ENCODE measurements at places on chromosomes 3 and 15.

- DNase-seq, result no peak
These were observed 105.3 kb downstream of the CD47 start for GRCh38 chr3:107985496-107985895.

DNA sequence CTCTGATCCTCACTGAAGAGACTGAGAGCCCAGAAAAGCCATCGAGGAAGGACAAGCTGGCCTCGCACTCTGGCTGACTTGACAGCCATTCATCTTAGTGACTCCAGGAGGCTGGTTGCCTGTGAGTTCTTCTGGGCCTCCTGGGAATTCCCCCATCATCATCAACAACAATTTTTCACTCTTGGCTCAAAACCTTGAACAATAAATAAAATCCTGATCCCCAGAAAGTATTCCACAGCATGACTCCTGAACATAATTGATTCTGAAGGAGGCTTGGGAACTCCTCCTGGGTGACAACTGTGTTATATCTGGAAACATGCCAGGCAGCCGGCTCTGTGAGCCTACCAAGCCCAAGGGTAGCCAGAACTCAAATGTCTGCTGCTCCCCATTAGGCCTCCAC lies 188.6 kb downstream of the SHQ1 start:
- DNase-seq, result no peak

DNA sequence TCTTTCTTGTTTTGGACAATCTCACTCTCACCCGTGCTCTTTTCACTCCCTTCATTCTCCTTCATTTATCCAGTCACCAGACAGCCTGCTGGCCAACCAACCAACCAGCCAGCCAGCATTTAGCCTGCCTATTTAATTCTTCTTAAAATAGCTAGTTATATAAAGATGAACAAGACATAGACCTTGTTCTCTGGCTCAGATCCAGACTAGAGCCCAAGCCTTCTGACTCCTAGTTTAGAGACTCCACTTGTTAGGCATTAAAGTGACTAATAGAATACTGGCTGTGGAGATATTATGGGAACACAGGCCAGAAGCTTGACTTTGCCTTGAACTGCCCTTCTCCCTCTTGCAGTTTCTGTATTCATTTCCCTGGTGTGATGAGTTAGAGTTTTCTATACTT lies 215.3 kb upstream of the THRB start:
- no peak for DNase-seq

DNA sequence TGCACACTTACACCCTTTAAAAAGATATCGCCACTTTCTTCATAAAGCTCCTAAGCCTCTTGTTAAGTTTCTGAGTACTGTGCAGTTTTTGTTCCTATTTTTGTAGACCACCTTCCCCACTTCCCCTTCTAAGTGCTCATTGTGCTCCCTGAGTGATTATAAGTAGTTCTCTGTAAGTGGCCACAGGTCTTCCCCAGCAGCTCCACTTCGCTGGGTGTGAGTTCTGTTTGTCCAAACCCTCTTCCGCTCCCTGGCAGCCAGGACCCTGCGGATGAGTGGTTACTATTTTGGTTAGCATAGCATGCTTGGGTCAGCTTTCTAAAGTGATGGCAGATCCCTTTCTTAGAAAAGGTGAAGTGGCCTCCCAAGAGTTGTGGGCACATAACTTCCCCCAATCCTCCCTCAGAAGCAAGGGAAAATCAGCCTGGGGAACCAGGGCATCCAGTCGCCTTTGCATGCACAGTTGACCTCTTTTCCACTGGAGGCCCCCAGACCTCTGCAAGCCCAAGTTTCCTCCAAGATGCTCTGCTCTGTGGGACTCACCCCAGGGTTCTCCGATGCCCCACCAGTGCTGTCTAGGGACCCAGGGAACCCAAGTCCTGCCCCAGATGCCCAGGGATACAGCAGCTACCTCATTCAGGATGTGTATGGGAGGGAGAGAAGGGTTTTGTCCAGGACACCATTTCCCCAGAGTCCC lies 69.6 kb downstream of the ATP10A start:
- DNase-seq, result no peak

DNA sequence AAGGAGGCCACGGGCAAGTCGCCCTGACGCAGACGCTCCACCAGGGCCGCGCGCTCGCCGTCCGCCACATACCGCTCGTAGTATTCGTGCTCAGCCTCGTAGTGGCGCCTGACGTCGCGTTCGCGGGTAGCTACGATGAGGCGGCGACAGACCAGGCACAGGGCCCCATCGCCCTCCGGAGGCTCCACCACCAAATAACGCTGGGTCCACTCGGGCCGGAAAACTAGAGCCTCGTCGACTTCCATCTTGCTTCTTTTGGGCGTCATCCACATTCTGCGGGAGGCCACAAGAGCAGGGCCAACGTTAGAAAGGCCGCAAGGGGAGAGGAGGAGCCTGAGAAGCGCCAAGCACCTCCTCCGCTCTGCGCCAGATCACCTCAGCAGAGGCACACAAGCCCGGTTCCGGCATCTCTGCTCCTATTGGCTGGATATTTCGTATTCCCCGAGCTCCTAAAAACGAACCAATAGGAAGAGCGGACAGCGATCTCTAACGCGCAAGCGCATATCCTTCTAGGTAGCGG lies at the start of gene EPM2AIP1:
Gene EPM2AIP1 (minus strand): TSS at position 326 of the 520 bp plus-strand sequence. CDS start 54 bp downstream, at position 272.
- no peak for DNase-seq

- DNase-seq, result peak; percentile 39
These were observed 462 bp downstream of the EDEM1 start for GRCh38 chr3:5187920-5188418.

DNA sequence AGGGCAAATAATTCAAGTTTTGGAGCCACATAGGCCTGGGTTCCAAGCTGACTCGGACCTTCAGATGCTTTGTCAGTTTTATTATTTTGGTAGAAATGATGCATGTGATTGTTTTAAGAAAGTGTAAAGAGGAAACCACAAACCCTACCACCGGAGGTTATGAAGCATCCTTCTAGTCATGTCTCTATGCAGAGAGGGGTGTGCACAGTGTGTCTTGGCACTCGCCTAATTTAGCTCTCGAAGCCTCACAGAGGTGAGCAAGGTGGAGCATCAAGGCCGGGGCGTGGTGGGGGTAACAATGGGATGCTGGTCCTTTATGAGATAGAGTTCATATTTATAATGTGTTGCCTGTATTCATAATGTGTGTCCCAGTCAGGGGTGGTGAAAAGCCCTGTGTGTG lies 63.7 kb upstream of the SMAD6 start:
- DNase-seq, result no peak

DNA sequence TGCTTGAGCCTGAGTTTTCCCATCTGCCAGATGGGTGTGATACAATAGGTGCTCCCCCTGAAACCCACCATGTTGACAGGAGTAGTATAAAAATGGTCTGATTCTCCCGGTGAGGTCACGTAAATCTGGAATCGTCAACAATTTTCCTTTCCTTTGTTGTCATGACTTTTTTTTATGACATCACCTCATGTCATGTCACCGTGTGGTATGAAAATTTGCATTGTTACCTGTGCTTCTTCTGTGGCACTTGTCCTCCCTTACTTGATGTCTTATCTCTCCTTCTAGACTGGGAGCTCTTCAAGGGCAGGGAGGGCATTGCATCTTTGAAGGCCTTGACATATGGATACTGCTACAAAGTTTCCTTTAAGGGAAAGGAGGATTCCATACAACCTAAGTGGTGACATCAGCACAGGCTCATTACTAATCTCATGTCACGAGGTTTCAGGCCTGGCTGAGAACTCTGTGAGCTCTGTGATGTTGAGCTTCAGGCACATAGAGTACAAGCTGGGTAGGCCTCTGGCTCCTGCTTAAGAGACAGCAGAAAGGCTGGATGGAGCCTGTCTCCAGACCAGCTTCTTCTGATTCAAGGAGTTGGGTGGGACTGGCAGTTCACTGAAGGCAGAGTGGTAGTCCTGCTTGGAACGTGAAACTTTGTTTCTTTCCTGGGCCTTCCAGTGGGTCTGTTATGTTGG lies 66.3 kb downstream of the LPP start:
- DNase-seq, result no peak

- DNase-seq, result no peak
These were observed 44.5 kb downstream of the OSBPL10 start for GRCh38 chr3:31936420-31937060.

DNA sequence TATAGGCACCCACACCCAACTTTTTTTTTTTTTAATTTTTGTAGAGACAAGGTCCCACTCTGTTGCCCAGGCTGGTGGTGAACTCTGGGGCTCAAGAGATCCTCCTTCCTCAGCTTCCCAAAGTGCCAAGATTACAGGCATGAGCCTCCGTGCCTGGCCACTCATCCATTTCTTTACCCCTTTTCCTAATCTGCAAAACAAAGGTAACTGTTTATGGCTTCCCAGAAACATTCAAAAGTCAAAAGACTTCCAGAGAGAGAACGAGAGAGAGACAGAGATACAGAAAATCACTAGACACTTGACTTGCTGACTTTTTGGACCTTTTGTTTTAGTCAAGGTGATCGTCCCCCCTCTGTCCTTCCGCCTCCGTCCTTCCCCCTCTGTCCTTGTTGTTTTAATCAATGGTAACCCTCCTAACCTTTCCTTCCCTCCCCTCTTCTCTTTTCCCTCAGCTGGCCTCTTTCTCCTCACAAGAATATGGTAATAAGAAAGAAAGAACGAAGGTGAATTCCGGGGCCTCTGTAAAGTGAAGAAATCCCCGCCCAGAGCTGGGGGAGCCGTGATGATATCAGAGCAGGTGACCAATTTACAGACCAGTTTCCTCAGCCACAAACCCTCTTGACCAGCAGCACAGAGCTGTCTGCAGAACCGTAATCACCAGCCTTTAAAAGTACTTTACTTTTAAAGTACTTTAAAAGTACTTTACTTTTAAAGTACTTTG lies 21.9 kb downstream of the KLHL6 start:
- DNase-seq, result no peak

- no peak for DNase-seq
These were observed 45.0 kb upstream of the AKAP13 start for GRCh38 chr15:85335193-85335942.

- DNase-seq, result no peak
These were observed 27.0 kb downstream of the SLC30A4 start for GRCh38 chr15:45495588-45495987.

- no peak for DNase-seq
These were observed 1267.6 kb downstream of the OTOL1 start for GRCh38 chr3:162764051-162764807.

DNA sequence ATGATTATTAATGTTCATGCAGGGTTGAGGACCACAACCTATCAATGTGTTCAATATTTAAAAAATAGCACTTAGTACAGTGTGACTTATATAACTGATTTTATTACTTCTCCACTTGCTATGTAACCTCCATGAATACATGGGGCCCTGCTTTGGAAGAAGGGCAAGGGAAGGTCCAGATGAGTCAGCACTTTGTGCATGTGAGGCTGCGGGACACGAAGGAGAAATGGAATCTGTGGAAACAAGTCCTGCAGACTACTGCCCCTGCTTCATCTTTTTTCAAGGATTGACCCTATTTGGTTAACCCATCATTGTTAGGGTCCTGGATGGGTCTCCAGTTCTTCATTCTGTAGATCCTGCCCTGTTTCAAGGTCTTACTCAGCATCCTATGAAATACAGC lies 1.6 kb downstream of the NXPE3 start:
- DNase-seq, result no peak

DNA sequence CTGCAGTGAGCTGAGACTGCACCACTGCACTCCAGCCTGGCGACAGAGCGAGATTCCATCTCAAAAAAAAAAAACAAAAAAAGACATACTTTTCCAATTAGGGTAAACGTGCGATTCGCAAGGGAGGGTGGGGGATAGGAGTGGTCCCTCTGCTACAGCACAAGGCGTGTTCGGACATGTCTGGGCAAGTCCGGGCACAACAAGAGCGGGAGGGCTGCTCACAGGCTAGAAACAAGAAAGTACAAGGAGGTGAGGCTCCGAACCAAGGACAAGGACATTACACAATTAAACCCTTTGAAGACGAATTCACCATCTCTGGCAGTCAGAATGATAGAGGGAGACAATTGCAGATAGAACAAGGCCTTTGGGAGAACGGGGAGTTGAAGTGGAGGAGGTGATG lies 32.2 kb upstream of the BCL2A1 start:
- no peak for DNase-seq

DNA sequence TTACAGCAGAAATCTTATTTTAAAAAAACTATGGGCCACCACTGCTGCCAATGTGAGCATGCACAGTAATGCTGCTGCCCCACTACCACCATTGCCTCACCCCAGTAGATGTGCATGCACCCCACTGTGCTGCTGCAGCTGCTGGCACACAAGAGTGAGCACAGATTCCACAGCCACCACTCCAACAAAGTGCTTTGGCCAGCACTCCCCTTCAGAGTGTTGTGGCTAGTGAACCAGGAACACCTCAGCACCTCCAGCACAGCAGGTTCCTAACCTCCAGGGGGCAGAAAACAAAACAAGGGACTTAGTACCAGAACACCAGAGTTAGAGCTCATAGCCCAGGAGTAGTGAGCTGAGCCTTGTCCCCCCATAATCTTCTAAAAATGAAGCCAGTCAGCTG lies 629.6 kb downstream of the PYDC2 start:
- no peak for DNase-seq

DNA sequence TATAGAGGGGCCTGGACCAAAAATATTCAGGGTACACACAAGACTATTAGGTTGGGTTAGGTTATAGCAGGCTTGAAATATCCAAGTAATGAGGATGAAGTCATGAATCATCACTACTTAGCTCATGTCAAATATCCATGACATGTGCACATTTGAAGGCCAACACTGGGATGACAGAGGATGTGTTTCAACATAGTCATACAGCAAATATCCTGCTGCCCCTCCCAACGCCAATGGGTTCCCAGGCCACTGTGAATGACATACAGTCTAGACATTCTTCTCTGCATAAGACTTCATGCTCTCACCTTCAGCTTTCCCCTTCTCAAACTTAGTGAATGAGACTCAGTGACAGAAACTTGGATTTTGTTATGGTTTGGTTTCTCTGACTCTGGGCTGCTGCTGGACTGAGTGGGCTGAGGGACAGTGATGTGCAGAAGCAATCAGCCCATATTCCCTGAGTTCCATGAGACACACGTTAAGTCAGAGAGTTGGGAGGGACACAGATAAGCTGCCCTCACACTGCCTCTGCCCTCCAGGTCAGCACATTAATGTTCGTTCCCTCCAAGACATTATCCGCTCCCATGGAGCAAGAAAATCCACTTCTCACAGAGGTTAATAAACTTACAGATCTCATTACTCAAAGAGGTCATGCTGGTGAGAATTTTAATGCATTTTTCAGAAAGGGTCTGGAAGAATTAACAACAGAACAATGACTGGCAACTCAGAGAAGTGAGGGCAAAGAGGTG lies 15.4 kb downstream of the HOMER2 start:
- DNase-seq, result no peak

GRCh38 chr3:12193485-12194165 lies 34.9 kb upstream of the TIMP4 start:
- no peak for DNase-seq

- no peak for DNase-seq
These were observed 32.4 kb upstream of the PRTG start for GRCh38 chr15:55775316-55775715.
